ENCODE measurements at places on chromosomes 5 and 9.

DNA sequence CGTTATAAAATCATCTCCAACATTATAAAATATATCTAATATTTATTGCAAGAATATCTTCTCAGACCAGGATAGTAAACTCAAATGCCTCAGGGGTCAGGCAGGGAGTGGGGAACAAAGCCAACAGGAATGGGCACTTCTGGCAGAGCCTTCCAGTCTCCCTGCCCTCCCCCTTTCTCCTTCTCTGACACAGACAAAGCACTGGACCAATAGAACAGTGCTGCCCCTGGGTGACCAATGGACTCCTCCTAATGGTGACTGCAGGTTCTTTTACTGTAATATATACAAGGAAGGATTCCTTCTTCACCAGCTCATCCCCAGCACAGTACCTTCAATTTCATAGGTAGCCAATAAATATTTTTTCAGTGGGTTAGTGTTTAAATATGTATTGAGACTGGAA lies 31.1 kb upstream of the MAMDC2 start:
- no peak for DNase-seq

- DNase-seq = no peak
Observed at GRCh38 chr5:77176429-77176828, 34.1 kb upstream of the PDE8B start.

DNA sequence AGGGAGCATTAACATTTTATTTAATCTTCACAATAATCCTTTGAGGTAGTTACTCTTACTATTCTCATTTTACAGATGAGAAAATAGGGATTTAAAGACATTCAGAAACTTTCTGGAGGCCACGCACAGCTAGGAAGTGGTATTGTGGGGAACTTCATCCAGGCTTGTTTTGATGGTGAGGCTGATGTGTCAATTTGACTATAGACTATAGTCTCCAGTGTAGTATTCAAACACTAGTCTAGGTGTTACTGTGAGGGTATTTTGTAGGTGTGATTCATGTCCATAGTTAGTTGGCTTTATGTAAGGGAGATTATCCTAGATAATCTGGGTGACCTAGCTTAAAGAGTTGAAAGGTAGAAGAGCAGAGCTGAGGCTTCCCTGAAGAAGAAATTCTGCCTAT lies 54.1 kb upstream of the ELL2 start:
- DNase-seq = no peak

DNA sequence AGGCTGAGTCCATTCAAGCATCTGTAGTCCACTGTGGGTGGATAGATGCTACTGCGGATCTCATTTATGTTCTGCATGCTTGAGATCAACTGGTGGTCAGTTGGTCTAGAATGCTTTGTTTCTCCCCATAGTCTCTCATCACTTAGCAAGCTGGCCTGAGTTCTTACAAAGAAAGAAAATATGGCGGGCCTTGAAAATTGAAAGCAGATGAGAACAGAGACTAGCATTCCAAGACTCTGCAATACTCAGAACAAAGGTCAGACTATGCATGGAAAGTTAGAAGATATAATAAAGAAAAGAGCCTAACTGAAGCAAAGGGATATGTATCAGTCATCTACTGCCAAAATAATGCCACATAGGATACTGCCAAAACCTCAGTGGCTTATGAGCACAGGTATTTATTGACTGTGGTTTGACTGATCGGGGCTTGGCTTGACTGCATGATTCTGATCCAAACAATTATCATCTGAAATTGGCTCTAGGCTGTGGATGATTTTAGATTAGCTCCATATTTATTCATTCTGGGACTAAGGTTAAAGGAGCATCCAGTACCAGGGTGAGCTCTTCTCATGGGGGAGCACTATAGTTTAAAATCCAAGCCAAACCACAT lies 258.9 kb downstream of the TAF11L14 start:
- DNase-seq = no peak

DNA sequence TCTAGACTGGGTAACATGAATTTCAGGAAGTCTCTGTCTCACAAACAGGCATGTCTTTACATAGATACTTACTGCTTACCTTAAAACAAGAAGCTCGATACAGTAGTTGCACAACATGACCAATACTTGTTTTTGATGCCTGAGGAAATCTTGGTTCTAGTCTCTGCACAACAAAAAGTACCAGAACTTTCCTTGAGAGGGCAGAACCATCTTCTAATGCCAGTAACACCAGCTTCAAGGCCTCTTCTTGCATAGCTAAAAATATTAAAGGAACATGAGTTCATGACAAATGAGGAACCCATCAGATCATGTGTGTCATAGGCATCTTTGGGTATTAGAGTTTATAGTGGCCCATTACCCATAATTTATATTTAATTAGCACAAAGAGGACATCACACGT lies 22.0 kb downstream of the RC3H2 start:
- no peak for DNase-seq

- no peak for DNase-seq
Observed at GRCh38 chr9:70995511-70995910, 125.9 kb downstream of the TRPM3 start.

All from stimulated activated CD4-positive, alpha-beta T cell treated with anti-CD3 and anti-CD28 coated beads, Interleukin-1b, Interleukin-23, amount 100 ng/mL, for 1 hour (primary cell).